ENCODE measurements at places on chromosomes 3 and 15.

DNA sequence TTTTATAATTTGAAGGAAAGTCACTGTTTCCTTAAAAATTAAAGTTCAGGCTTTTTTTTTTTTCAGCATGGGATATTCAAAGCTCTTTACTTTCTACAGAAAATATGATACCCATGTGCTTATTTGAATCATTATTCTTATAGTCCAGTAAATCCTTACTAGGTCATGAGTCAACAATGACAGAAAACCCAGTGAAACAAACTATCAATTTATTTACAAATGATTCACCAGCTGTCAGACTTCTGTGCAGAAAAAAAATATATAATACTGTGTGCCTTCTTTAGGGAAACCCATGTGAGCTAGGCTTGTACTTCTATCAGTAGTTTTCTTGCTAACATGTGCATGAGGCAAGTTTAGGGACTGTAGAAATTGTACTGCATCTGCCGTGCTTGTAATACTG lies 1.2 kb downstream of the ACP3 start:
- DNase-seq, result no peak

GRCh38 chr3:131299836-131300235 lies 81.7 kb upstream of the NUDT16 start:
- DNase-seq, result no peak

GRCh38 chr3:143603774-143604173 lies 244.5 kb downstream of the SLC9A9 start:
- DNase-seq, result no peak

DNA sequence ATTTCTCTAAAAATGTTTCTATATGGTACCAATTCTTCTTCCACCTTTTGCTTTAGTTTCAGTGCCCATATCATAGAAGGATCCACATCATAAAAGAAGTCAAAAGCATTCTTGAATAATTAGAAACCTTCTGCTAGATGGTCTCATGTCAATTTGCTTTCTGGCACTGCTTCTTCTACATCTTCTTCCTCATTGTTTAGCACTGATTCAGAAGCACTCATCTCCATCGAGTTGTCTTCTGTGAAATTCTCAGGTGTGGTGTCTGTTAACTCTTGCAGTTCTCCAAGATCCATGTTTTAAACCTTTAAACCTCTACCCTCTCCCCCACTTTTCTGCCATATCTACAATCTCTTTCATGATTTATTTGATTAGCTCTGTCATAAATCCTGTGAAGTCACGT lies 154.8 kb downstream of the WDR76 start:
- no peak for DNase-seq

GRCh38 chr3:15500107-15500724 lies 21.3 kb downstream of the COLQ start:
- DNase-seq, result no peak

GRCh38 chr15:57144448-57144847 lies 226.0 kb downstream of the TCF12 start:
- DNase-seq, result no peak

DNA sequence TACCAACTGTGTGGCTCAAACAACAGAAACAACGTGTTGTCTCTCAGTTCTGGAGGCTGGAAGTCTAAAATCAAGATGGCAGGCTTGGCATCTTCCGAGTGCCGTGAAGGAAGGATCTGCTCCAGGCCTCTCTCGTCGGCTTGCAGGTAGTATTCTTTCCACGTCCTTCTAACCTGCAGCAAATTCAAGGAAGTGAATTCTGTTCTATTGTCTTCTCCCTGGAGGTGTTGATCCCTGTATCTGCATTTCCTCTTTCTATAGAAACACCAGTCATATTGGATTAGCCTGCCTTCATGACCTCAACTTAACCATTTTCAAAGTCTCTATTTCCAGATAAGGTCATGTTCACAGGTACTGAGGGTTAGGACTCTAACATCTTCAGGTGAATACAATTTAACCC lies 512.1 kb downstream of the GABRG3 start:
- DNase-seq, result no peak

DNA sequence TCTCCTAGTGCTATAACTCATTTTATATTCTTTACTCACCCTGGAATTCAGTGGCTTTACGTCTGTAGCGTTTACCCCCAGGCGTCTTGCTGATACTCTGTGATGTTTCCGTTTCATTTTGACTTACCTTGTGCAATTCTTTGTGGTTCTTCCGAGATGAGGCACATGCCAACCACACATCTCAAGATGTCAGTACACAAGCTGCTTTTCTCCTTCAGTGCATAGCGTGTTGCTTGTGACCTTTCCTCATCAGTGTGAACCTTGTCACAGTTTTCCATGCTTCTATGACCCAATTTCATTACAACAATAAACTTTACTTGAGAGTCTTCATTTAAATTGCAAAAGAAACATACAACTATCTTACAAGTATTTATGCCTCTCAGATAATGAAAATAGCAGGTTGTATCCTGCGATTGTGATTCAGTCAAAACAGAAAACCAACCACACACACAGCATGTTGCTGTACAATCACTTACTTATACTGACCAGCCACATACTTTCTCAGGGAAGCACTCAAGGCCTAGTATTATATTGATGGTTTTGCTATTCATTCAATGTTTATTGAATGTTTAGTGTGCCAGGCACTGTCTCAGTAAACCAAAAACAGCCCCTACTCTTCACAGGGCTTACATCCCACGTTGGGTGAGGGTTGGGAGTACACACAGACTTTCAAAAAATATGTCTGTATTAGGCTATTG lies 4.6 kb upstream of the TBL1XR1 start:
- no peak for DNase-seq

DNA sequence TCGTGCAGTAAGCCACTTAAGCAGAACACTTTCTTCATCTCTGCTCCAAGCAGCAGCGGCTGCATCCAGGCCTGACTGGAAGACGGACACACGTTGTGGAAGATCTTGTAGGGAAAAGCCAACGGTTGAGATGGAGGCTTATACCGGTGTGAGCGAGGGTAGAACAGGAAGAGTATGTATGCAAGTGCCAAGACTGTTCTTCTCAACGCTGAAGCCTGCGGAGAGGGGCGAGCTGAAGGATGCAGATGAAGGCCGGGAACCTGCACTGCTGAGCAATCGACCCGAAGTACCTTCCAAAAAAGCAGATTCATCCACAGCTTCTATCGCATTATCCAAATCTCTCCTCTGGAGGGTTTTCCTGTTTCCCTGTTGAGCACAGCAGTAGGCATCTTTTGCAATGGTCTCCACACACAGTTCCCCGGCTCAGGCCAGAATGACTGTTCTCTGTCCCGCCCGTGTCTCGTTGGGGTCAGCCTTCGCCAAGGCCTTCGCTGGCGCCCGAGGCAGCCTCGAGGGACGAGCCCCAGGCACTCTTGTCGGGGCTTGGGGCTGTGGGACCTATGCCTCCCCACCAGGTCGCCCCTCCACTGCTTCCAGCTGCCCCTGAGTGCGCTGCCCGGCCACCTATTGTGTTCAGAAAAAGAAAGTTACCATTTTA lies 22.2 kb upstream of the DYNC1LI1 start:
- no peak for DNase-seq

DNA sequence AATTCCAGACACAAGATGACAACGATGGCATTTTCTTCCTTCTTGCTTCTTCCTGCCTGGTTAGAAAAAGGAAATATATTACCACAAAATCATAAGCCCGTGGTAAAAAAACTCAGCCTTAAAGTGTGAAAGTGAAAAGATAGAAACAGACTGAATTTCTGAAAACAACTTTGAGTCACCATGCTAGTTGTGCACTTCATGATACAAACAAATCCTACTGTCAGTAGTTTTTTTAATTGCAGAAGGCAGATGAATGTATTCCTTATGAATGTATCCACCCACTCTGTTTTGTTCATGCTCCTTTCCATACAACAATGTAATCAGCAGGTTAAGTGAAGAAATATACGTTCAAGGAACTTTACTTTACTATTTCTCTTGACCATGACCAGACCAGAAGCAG lies 1144.7 kb downstream of the OTOL1 start:
- DNase-seq, result no peak

DNA sequence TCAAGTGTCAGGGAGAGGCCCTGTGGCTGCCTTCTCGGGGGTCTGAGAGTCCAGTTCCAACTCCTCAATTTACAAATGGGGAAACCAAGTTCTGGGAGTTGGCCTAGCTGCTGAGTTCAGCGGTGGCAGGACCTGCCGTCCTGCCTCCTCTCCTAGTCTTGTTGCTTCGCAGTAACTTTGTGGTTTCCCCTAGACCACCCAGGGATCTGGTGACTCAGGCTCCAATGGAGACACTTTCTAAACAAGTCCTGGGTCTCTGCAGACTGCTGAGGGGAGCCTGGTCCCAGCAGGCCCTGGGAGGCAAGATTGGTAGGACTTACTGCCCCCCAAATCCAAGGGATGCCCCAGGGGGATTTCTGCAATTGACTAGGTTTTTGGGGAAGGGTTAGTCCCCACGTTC lies 83.6 kb downstream of the SMAD6 start:
- DNase-seq, result no peak

All from hematopoietic multipotent progenitor cell treated with erythropoietin and hydrocortisone succinate and interleukin-3 and kit ligand, for 15 days (in vitro differentiated cells).